Pancreas (tissue), 10 donors: ENCODE measurements at places on chromosomes 3 and 15. TPM values are rescaled to one million over a fixed set of nuclear protein-coding genes. Genes with fewer than 3 reads are reported as not detected.

DNA sequence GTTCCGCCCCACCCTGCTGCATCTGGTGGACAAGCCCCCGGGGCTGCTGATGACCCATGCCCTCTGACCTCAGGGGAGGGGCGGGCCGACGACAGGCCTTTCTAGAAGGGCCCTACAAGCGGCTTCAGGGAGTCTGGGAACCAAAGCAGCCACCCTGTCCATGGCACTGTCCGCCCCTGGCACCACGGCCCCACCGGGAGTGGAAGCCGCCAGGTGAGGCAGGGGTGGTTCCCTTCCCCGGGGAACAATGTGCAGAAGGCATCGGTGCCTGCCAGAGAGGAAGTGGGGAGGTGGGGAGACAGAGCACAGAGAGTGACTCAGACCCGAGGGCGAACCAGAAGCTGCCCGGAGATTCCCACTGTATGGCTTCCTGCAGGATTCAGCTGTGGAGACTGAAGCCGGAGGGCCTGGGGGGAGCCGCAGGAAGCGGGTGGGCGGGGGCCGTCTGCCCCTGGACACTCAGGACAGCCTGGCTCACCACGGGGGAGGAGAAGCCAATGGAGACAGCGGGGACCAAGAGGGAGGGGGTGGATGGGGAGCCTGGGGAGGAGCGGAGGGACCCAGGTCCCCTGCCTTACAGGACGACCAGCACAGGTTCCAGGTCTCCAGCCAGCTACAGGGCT lies 134.0 kb downstream of the TPRA1 start:
- peaks cover 19% of the 10 kb centered on the region for H3K27me3 ChIP-seq
- DNase-seq = no peak
- no peaks in the 10 kb centered on the region for H3K36me3 ChIP-seq
- no peak overlapping the region for H3K4me3 ChIP-seq
- H3K4me1 ChIP-seq = no peaks in the 10 kb centered on the region

AHSG gene
- total RNA-seq = not detected

GRCh38 chr3:180332608-180333007 lies 269.4 kb upstream of the TTC14 start:
- DNase-seq = no peak
- no peak overlapping the region for H3K4me3 ChIP-seq
- no peaks in the 10 kb centered on the region for H3K36me3 ChIP-seq
- H3K4me1 ChIP-seq = no peaks in the 10 kb centered on the region

ASB14 gene
- not detected for total RNA-seq
